ENCODE measurements at places on chromosomes 11 and 22.

GRCh38 chr22:31615491-31615860 lies 46.5 kb downstream of the PISD start:
- no peak for DNase-seq

DNA sequence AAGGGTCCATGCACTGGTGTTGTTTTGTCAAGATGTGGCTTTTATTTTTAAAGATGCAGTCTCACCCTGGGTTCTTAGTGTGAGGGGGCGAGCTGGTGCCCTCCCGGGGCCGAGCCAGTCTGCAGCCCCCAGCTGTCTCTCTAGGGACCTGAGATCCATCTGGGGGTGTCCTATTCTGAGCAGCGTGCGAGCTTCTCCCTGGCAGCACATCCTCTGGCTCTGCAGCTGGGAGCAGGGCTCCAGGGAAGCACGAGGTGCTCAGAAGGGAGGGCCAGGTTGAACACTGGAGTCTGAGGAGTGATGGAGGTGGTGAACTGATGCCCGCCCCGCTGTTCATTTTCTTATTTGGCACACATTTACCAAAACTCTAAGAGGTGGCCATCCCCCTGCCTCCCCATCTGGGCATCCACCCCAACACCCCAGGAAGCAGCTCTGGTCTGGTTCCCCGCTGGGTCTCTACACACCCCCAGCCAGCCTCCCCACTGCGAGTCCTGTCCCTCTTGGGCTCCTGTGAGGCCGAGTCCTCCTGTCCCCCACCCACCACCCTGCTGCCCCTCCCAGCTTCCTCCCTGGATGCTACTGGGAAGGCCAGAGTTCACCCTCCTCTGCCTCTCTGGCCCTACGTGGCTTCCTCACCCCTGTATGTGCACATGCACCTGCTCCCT lies 956.4 kb downstream of the BRD1 start:
- DNase-seq: no peak

DNA sequence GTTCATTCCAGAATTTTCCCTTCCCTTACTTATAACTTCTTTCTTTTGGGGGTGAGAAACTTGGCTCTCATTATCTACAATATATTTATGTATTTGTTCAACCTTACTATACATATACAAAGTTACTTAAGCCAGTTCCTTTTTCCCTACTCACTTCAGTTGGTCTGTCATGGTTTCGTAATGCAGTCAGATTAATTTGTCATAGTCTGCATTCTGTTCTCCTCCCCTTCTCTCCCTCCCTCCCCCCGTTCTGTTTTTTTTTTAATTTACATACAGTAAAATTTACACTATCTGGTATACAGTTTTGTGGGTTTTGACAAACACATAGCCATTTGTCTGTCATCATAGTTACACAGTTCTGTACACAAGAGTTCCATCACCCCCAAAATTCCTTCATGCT lies 71.8 kb upstream of the ADORA2A start:
- DNase-seq: no peak

DNA sequence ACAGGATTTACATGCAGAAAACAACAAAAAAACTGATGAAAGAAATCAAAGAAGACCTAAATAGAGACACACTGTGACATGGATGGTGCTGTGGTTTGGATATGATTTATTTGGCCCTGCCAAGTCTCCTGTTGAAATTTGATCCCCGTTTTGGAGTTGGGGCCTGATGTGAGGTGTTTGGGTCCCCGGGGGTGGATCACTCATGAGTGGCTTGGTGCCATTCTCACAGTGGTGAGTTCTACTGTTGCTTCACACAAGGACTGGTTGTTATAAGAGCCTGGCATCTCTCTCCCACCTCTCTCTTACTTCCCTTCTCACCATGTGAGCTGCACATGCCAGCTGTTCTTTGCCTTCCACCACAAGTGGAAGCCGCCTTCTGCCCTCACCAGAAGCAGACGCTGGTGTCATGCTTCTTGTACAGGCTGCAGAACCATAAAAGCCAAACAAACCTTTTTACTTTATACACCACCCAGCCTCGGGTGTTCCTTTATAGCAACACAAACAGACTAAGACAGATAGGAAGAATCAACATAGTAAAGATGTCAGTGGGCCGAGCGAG lies 7.8 kb upstream of the RTL6 start:
- DNase-seq: no peak

DNA sequence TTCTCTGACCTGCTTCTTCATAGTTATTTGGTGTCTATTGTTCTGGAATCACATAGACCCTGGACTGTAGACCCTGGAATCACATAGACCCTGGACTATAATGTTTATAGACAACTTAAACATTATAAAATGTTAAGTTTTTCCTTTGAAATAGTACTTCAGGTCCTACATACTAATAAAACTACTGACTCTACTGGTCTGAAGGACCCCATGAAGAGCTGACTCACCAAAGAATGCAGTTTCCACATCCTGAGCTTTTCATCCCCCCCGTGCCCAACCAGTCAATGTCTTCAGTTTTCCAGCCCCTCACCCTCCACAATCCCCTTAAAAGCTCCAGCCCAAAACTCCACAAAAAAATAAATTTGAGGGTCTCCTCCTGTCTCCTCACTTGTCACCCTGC lies 6.6 kb upstream of the PLEKHA7 start:
- no peak for DNase-seq

- no peak for DNase-seq
Observed at GRCh38 chr11:46038529-46038928, 82.7 kb downstream of the PHF21A start.

- no peak for DNase-seq
Observed at GRCh38 chr22:19876941-19877625, 22.4 kb upstream of the GNB1L start.

GRCh38 chr22:37808294-37808657 lies 542 bp downstream of the GCAT start:
- no peak for DNase-seq

DNA sequence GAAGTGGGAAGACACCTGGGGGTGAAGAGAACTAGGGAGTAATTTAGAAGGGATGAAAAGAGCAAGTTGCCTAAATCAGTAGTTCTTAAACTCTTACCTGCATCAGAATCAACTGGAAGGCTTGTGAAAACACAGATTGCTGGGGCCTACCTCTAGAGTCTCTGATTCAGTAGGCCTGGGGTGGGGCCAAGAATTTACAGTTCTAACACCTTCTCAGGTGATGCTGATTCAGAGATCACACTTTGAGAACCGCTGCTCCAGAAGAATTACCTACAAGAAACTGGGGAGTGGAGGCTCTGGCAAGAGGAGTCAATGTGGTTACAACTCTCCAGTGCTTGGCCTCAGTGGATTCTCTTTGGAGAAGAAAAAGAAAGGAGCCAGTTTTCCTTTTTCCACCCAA lies 128.7 kb downstream of the C11orf58 start:
- no peak for DNase-seq

DNA sequence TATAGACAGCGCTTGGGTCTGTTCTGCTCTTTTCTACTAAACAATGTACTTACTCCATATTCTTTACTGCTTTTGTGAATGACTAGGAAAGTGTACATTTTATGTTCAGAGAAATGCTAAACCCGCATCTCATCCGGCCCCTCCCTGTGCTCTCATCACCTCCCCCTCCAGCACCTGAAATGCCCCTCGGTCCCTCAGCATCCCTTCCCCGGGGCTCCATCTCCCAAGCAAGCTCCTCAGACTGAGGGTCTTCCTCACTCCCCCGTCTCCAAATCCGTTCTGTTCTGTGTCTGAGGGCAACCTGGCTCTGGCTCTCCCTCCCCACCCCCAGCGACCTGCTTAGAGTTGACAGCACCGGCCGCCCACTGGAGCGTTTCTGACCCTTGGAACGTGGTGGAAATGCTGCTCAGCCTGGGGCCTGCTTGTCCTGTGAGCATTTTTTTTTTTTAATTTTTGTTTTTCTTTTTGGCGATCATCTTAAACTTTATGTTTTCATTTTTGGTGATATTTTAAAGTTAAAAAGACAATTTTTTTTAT lies 1.4 kb downstream of the SELENOO start:
- DNase-seq: no peak

DNA sequence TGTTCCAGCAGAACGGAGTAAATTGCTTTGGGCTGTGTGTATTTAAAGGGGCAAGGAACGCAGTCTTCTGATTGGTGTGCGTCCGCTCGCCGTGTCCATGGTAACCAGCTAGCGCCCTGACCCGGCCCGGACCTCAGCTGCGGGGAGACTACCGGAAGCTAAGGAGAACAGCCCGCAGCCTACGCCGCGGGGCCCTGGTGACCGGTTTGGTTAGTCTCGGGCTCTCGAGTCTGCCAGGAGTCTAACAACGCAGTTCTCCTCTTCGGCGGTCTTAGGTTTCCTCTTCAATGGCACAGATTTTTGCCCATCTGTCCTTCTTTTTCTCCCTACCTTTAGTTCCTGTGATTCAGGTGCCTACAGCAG lies 3.5 kb upstream of the OR56A3 start:
- DNase-seq: no peak

GRCh38 chr11:45079075-45079444 lies 67.4 kb upstream of the PRDM11 start:
- DNase-seq: no peak

DNA sequence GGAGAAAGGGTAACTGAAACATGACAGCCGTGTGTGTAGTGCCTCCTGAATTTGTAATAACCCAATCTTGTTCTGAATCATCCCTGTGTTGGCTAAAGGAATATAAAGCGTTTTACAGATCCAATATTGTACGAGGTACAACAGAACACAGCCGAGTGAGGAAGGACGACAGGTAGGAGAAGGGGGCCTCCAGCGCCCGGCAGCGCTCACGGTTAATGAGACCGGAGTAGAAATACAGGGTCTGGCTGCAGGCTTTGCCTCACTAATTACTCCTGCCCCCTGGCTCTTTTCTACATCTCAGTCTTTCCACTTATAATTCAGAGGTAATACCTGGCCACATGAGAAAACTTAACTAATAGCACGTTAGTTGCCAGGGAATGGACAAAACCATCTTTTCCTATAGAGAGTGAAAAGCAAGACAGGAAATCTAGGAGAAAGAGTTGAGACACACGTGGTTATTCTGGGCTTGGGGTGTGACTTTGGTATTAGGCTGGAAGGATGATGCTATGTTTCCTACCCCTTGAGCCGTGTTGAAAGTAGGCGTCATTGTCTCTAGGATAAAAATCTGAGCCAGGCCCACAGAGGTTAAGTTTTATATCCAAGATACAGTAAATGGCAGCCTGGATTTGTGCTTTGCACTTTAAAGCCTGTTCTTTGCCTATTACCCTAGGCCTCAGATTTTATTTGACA lies 54.1 kb downstream of the GRIK4 start:
- DNase-seq: no peak

GRCh38 chr11:129374081-129374992 lies 1.3 kb upstream of the BARX2 start:
- no peak for DNase-seq

DNA sequence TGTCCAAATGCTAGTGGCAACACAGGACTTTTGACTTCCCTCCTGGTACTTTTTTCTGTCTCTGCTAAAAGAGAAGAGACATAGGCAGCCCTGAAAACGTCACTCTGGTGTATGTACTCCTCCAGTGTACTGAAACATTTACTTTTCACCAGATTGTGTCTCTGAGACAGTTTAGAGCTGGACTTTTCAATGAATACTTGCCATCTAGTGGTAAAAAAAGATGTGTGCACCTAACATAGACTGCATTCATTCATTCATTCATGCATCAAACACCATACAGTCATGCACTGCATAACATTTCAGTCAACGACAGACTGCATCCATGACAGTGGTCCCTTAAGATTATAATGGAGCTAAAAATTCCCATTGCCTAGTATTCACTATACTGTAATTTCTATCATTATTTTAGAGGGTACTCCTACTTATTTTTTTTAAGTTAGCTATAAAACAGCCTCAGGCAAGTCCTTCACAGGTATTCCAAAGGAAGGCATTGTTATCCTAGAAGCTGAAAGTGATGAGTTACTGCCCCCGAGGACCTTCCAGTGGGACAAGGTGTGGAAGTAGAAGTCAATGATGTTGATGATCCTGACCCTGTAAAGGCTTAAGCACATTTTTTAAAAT lies 186.2 kb downstream of the SPON1 start:
- DNase-seq: no peak

- DNase-seq: no peak
Observed at GRCh38 chr11:701741-702461, 4.1 kb upstream of the EPS8L2 start.

- DNase-seq: no peak
Observed at GRCh38 chr11:72524711-72525110, 90.4 kb upstream of the CLPB start.

DNA sequence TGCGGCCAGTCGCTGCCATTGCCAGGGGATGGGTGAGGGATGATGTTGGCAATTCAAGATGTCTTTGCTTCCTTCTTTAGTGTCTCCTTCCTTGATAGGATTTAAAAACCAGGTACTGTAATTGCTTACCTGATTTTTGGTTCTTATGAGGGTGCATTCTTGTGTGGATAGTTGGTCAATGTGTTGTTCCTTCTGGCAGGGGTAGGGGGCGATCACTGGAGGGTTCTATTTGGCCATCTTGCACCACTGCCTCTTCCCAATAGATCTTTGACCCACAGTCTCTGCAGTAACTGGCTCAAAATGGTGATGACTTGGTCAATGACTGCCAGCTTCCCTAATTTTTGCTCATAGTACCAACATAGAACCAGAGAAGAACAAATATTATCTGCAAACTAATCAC lies 680.1 kb downstream of the DLG2 start:
- DNase-seq: no peak

DNA sequence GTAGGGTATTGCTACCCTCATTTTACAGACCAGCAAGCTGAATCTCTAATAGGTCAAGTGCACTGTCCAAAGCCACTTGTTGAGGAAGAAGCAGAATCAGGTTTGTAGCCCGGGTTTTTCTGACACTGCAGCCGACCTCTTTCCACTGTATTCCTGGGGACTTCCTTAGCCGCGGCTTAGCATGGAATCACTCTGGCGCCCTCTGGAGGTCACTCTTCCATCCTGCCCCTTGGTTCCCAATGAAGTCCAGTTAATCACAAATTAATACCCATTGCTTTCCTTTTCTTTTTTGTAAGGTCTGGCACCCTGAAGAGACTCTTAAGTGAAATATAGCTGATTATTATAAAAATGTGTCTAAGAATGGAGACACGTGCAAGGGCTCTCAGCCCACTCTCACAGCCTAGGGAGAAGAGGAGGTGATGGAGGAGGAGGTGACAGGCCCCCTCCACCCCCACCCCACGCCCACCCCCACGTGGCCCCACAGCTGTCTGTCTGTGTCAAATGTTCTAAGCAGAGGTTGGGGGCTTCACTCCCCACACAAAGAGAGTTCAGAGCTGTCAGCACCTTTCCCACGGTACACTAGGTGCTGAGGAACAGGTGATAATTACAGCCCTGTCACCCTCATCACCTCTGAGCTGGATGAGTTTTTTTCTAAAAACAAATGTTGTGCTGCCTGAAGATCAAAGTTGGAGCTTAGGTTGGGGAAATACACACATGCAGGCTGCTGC lies 57.7 kb upstream of the DRD2 start:
- peak; percentile 69 for DNase-seq

- peak; percentile 82 for DNase-seq
Observed at GRCh38 chr11:117226388-117227385, 5.2 kb downstream of the PCSK7 start.

DNA sequence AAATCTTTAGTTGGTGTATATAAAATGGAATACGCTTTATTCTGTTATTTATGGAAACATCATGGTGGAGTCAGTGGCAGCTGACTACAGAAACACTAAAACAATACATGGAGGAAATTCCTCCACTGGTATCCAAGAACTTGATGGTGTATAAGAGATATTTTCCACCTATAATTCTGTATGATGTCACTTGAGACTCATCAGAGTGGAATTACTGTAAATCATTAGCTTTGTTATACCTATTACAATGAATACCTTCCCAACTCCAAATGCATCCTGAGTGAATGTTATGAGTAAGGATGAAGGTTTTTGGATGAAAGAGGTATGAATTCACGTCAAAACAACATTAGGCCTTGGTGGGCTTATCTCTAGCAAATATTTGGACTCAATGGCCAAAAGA lies 258.5 kb upstream of the SORL1-AS1 start:
- no peak for DNase-seq

Measured in GM10248 (cell line).